Osteocyte (in vitro differentiated cells): ENCODE measurements at places on chromosomes 5 and 9. TPM values are rescaled to one million over a fixed set of nuclear protein-coding genes. Genes with fewer than 3 reads are reported as not detected.

GRCh38 chr5:154756009-154756867 lies 1.1 kb downstream of the LARP1 start:
- DNase-seq: no peak

- DNase-seq: no peak
Observed at GRCh38 chr9:91395553-91396471, 27.8 kb downstream of the NFIL3 start.

GRCh38 chr5:53871775-53872174 lies 311.3 kb downstream of the NDUFS4 start:
- DNase-seq: no peak

- no peak for DNase-seq
Observed at GRCh38 chr9:124264823-124265233, 7.1 kb downstream of the NEK6 start.

Gene GHR
- total RNA-seq: 2.3 and 2.7 TPM in 2 replicates

GRCh38 chr5:14168793-14169262 lies 25.7 kb downstream of the TRIO start:
- no peak for DNase-seq

- DNase-seq: no peak
Observed at GRCh38 chr5:107958861-107959260, 288.1 kb upstream of the EFNA5 start.

GRCh38 chr9:109771087-109771486 lies 8.9 kb upstream of the PALM2AKAP2 start:
- DNase-seq: no peak

DNA sequence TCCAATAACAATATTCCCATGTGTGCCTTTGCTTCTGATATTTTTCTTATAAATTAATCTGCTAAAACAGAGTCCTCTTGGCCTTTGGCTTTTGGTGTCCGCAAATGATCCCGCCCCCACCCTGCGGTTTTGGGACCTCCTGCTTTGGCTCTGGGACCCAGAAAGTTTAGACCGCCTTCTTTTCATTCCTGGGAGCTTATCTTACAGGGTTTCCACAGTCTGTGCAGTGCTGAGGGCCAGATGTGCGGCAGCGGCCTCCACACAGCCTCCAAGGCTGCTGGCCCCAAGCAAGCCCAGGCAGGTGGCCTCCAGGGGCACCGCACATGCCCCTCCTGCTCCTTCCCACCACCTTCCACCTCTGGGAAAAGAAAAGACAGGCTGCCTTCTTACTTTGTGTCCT lies 191.5 kb downstream of the ERCC6L2 start:
- no peak for DNase-seq

DNA sequence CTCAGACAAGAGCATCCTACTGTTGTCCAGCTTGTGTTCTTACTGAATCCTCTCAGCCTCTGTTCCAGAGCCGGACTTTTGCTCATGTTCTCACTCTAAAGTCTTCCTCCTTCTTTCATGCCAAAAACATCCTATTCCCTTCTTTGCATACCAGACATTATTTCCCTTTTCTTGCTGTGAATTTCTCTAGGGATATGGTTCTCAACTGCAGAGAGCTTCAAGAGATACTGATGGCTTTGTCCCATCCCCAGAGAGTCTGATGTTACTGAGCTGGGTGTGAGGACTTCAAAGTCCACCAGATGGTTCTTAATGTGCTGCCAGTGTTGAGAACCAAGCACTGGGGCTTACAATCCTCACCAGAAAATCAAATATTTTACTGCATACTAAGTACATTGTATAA lies 98.6 kb upstream of the FER start:
- DNase-seq: no peak
